ENCODE measurements at places on chromosomes 5 and 9.

GRCh38 chr9:111187376-111187775 lies 142.6 kb downstream of the OR2K2 start:
- no peak for DNase-seq

DNA sequence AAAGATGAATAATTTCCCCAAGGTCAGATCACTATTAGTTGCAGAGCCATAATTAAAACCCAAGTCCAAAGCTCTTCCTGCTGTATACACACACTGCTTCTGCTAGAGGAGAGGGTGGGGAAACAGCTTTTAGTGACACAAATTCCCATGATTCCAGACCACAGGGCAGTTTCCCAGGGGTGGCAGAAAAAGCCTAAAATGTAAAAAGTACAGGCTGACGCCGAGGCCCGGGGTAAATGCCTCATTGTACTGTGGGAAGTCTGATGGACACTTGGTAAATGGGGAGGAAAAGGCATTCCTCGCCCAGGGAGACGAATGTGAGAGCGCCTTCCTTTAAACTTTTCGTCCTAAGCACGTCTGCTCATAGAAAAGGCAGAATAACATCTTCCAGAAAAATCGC lies 65.7 kb downstream of the DENND1A start:
- no peak for DNase-seq

DNA sequence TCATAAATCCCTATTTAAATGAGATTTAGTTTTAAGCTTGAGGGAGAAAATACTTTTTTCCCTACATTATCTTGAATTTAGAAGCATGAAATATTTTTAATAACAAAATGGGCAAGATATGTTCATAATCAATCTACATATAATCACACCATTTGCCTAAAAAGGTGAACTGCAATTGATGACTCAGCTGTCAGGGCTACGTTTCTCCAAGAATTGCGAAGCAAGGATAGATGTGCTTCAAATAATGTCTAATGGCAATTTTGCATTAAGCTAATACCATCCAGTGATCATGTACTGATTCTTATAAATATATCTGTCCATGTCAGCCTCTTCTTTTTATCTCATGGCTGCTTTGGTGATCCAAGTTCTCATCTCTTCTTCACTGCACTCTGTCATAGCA lies 404.4 kb downstream of the MAN2A1 start:
- no peak for DNase-seq

GRCh38 chr5:89064736-89065135 lies 181.8 kb upstream of the MEF2C start:
- DNase-seq: no peak

DNA sequence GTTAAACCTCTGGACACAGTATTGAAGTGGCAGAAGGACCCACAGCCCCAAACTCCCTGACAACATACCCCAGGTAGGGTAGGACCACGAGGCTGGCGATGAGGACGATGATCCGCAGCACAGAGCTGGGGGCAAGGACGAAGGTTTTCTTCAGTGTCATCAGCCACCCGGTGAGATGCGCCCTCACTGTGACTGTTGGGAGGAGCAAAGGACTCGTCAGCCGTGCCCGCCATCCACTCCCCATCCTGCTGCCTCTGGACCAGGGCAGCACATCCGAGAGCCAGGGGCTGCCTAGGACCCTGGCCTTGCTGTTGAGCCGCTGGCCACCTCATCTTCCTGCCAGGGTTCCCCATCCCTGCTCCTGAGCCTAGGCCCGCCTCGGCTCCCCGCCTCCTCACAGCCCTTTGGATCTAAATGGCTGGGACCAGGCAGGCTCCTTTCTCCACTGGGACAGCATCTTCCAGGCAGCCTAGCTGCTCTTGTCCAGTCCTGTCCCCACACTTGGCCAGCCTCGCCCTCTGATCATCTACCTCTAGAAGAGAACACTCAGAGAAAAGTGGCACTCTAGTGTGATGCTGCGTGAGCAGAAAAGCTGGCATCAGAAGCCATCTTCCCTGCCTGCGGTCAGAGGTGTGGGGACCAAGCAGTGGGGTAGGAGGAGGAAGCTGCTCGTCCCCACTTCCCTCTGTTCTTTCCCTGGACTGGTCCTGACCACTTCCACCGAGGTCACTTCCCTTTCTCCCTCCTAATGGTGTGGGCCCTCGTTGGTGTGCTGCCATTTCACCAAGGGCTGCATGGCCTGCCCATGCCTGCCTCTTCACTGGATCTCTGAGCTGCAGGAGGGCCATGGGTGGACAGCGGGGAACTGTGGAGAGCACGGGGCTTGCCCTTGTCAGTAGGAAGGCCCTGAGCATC lies 49.2 kb downstream of the OTULIN start:
- DNase-seq: no peak

GRCh38 chr5:124724357-124725039 lies 21.9 kb downstream of the ZNF608 start:
- DNase-seq: no peak

DNA sequence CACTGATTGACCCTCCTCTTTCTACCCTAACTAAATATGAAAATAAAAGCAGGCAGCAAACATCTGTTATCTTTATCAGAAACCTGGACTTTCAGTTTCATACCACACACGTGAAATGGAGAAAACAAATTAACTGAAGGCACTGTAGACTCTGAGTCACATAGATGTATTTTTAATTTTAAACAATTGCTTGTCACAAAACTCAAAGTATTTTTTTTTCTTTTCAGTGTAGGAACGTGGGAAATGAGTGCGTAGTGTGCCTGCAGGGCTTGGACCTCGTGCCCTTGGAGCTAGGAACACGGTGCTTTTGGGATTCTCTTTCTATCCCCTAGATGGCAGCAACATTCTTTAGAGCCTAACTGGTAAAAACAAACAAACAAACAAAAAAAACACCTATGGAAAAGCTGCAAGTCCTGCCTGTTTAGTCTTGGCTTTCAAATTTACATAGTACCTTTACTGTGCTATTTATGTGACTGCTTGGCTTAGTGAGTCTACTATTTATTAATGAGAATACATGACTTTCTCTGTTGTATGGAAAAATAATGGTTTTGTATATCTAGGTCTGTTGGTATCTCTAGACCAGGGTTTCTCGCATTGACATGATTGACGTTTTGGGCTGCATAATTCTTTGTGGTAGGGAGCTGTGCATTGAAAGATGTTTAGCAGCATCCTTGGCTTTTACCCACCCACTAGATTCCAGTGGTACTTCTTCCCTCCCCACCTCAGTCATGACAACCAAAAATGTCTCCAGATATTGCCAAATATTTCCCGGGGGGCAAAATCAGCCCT lies 16.8 kb upstream of the ACTBL2 start:
- no peak for DNase-seq

DNA sequence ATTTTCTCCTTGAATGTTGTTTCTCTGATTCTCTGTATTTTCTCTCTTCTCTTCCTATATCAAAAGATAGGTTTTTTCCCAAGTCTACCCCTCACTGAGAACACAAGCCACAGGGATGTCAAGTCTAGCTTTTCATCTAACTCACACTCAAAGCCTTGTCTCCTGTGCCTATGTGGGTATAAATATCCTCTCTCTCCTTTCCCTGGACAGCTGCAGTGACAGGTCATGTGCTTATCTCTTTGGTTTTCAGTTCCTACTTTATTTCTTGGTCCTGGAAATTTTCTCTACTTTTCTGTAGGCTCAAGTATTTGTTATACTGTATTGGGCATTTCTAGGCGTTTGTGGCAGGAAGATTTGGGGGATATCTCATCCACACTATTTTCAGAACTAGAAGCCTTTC lies 182.4 kb upstream of the MVB12B start:
- DNase-seq: no peak

GRCh38 chr9:108743901-108744371 lies 111.8 kb downstream of the ACTL7B start:
- DNase-seq: no peak

GRCh38 chr5:140338336-140338735 lies 8.1 kb downstream of the HBEGF start:
- no peak for DNase-seq

DNA sequence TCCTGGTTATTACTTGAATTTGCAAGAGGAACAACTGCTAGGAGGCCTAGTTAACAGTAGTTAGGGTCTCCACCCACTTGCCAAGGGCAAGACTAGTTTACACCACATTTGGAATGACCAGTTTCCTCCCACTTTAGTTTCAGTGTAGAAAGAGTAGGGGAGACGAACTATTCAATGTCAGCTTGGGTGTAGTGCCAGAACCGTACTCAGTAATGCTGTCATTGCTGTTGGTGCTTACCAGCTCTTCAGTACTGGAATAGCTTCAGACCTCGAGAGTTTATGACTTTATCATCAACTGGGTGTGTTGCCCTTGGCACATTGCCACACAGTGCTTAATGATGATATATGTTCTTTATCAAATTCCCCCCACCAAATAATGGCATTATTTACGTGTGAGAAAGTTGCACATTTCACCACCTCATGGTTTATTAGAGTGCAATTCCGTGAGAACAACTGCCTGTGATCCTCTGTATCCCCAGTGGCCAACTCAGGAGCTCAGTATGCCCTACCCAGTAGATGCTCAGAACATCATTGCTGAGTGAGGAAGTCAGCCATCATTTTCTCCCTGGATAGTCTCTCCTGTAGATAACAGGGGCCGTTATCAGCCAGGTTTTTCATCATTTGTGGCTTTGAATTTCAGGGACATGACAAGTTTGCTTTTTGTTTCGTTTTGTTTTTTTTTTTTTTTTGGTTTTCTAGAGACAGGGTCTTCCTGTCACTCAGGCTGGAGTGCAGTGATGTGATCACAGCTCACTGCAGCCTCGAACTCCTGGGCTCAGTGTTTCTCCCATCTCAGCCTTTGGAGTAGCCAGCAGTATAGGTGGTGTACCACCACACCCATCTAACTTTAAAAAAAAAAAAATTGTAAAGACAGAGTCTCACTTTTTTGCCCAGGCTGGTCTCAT lies 67.3 kb downstream of the DOCK8 start:
- DNase-seq: no peak

- no peak for DNase-seq
Observed at GRCh38 chr9:69299315-69299714, 25.7 kb upstream of the ENTREP1 start.

DNA sequence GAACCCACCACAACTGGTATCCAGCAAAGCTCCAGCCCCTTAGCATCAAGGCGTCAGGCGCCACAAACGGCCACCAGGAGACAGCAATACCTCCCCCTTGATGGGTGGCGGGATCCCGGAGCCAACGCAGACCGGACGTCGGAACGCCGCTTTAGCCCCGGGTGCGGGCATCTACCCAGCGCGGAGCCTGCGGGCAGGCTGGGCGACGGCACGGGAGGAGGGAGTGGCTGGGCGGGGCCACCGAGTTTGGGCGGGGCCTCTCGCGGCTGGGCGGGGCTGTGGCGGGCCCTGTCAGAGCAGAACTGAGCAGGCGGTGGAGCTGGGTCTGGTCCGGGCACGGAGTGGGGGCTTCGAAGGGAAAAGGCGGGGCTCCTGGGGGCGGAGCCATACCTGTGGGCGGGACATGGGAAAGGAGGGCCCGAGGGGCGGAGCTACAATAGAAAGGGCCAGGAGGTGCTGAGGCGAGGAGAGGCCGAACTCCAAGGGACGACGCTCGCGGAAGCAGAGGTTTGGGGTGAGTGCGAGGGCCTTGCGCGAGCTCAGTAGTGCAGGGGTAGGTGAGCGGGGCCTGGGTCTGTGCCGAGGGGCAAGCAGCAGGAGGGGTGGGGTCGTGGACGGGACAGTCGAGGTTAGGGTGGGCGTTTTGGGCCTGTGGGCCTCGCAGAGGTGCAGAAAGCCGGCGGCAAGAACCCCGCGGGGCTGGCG lies 40.2 kb upstream of the GARNL3 start:
- peak; percentile 78 for DNase-seq

DNA sequence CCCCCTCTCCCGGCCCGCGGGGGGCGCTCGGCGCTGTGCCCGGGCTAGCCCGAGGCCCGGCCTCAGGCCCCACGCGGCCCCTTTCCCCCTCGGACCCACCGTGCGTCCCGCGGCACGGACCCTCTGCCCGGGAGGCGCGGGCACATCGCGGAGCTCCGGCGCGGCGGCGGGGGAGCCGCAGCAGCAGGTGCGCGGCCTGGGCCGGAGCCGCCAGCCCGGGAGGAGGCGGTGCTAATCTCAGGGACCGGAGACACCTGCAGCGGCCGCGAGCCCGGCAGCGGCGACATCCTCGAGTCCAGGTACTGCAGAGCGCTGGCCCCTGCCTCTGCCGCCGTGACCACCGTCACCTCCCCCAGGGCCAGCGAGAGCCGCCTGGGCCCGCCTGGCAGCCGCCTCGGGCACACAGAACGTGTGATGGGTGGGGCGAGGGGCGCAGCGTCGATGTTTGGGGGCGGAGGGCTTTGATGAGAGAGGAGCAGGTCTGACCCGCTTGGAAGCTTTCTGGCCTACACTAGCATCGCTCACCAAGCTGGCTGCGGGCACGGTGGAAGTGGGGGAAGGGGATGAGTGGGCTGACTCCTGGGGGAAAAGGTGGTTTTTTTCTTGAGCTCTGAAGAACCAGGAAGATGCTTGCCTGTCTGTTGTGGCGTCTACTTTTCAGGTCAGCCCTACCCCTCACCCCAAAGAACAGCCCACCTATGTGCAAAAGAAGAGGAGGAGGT lies 524 bp downstream of the CYFIP2 start:
- DNase-seq: no peak

DNA sequence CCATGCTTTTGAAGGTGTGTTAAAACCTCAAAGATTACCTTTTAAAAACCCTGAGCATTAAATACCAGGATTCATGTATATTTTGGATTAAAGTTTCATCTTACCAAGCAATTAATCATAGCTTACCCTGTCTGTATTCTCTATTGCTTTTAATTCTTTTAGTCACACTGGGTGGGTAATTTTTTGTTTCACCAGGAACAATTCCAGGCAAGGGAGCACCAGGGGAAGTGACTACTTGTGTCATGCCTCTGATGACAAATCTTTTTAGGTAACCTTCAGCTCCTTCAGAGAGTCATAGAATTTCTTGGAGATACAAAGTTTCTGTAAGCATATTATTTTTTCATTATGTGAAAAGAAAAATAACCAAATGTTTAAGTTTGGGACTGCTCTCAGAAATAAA lies 33.4 kb upstream of the ANXA1 start:
- DNase-seq: no peak

DNA sequence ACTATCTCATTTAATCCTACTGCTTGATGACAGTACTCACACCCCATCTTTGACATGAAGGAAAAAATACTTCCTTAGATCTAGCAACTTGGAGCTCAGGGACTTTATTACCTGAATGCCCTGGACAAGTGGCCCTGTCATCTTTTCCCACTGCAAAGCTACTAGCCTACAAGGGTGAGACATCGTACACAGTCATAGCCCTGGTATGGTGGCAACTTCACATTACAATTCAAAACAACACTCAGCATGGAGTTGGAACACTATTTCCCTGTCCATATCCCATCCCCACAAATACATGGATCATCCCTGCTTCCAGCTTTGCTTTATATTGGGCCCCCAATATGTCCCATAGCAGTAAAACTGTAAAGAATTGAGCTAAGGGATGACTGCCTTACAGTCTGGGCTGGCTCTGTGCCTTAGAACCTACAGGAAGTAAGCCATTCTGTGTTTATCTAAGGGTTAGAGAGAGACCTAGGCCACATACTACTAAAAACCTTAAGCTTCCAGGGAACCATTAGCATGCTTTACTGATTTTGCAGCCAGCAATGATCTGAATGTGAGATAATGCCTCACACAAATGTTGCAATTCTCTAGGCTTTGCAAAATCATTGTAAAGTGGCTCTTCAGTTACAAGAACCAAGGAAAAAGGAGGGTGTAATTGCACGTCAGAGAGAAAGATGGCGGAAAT lies 55.9 kb downstream of the OTULIN start:
- no peak for DNase-seq

- no peak for DNase-seq
Observed at GRCh38 chr5:55603922-55604321, 69.2 kb upstream of the PLPP1 start.

Measured in activated T-cell treated with anti-CD3 and anti-CD28 coated beads for 4 hours (primary cell).